ENCODE measurements at places on chromosomes 5 and 9. TPM values are rescaled to one million over a fixed set of nuclear protein-coding genes. Genes with fewer than 3 reads are reported as not detected.
A peak's percentile ranks its signal among the peaks of the same experiment; 100 is the strongest.

DNA sequence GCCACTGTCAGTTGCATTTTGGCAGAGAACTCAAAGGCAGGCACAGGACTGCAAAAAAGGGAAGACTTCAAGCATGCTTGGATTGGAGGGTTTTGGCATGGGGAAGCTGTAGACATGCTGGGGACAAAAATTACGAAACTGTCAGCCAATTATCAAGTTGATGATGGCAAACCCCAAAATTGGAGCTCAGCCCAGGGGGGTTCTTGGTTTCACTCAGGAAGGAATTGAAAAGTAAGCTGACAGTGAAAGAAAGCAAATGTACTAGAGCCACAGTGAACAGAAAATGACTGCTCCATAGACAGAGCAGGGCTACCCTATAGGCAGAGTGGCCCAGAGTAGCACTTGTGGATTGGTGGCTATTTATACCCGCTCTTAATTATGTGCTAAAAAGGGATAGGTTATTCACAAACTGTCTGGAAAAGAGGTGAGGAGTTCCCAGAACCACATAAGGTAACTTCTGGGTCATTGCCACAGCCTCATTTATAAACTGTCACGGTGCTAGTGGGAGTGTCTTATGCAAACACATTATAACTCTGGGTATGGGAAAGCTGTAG, 14.6 kb upstream of the CFAP95 start:
- no peak for DNase-seq

DNA sequence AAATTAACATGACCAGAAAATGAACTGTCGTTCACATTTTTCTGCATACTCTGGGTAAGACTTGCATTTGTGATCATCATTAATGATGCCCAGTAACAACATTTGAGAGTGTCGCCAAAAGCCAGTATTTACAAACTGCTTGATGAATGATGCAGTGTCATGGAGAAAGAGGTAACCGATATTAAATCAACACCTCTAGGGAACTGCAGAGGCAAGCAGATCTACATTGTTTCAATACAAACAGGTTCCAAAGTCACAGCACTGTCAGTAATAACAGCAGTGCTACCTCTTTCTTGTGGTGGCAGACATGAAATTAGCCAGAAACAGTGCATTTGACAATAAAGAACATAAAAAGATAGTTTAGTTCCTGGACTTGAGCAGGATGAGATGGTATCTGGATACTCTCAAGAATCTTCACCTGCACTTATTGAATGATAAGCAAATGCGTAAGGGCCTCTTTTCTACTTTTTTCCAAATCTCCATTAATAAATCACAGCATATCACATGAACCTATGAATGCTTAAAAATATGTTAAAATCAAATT, 456.6 kb downstream of the ARHGEF28 start:
- DNase-seq, result no peak

DNA sequence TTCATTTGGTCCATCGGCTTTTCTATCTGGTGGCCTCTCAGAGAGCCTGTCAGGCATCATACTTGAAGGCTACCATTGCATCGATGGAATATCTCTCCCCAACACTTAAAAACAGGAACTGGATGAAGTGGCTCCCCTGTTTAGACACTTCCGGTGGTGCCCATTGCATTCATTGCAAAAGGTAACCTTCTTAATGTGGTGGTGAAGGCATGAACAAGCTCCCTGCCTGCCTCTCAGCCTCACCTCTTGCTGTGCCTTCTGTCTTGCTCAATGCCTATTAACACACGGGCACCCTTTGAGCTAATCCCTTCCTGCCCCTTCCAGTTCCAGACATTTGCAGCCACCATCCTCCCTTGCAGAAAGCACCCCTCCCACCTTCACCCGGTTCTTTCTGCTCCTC, 233.1 kb upstream of the MSX2 start:
- no peak for DNase-seq

The ZBED3 gene
- total RNA-seq, result 2.8 TPM

- DNase-seq, result no peak
Measured at GRCh38 chr9:16329671-16330113, 540.8 kb downstream of the BNC2 start.

The EIF4EBP3 gene
- total RNA-seq, result 1.4 TPM

The NRG2 gene
- total RNA-seq, result not detected

The PCDHB5 gene
- 0.42 TPM for total RNA-seq

DNA sequence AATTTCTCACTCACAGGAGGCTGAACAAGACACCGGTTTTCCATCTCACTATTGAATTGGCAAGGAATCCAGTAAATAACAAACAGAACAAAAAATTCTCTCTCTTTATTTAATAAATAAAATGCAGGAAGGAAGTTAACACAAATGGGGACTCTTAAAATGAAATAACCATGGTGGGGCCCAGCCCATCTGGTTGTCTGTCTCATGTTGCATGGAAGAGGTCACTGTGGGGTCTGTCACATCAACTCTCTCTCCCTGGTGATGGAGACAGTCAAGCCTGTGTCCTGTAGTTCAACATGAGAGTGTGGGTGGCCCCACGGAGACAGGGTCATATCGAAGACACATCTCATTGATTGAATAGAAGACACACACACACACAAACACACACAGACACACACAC, 297.7 kb downstream of the IRX2 start:
- no peak for DNase-seq

The CCDC171 gene
- total RNA-seq, result 1.1 TPM

DNA sequence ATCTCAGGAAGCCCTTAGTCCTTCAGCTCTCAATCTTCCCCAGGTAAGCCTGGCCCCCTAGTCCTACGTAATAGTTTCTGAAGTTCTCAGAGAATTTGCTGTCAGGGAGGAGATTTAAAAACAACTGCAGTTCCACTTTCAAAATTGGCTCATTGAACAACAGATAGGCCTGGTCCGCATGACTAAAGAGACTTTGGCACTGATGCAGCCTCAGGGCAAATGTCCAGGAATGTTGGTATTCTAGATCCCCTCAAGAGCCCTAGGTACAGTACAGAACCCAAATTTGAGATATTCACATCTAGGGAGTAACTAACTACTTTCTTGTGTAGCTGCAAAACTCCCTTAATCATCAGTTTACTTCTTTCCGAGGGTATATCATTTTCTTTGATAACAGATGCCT, 162.8 kb downstream of the GABRG2 start:
- no peak for DNase-seq

DNA sequence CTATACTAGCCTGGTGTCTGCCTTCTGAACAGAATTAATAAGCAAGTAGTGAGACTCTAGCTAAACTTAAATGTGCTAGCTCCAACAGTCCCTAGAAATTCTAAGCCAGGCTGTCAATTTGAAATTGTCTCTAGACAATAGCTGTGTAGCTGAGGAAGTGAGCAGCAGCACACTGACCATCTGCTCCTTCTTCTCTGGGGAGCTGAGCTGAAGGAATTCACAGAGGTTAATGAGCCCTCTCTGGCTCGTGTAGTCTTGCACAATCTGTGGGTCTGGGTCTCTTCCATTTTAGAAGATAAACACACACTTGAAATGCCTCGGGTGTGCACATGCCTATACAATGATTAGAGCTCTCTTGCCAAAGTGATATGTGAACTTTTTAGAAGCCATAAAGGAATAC, 63.5 kb upstream of the BARX1 start:
- no peak for DNase-seq

GRCh38 chr5:156949424-156949823, 13.6 kb downstream of the TIMD4 start:
- DNase-seq, result no peak

The LCN9 gene
- total RNA-seq, result not detected

The C9orf50 gene
- total RNA-seq, result 0.23 TPM

DNA sequence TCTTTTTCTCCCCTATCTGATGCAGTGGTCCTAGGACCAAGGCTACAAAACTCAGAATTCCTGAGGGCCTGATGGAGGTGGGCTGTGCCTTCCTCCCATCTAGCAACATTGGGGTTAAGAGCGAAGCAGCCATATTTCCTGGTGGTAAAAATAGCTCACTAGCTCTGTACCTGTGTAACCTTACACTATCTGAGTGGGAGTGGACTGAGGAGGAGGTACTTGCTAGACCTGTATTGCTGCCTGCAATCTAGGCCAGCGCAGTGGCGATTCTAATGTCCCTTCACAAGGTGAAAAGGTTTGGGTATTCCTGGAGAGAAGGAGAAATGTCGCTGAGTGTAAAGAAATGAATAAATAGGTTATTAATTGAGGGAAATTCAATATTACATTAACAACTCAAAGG, 80.2 kb upstream of the LIFR start:
- no peak for DNase-seq

DNA sequence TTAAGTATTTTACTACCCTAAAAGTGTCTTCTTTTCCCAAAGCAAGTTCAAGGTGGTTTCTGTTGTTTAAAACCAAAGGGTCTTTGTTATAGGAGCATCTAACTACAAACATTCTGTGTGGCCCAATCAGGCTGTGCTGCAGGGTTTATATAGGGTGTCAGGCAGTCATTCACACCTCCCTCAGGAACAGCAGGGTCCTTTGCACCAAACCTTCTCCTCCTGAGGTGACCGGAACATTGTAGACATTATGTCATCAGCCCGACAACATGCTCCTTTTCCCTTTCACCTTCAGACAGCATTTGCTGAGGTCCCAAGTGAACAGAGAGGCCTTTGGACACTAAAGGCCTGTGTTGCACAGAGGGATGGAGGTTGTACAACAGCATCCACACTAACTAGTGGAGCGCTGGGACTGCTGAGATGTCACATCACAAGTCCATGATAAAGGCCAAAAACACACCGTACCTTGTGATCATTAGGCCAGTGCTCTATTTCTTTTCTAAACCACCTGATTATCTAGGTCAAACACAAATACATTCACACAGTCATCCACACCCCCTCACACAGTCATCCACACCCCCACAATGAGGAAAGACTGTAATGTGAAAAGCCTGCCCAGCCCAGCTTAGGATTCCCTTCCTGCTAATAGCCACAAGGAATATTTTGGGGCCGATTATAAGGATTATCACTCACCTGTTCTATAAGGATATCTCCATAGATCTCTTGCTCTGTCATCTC, 123.8 kb upstream of the VLDLR start:
- DNase-seq, result no peak

- peak; percentile 79 for DNase-seq
Measured at GRCh38 chr9:128098297-128099230, 29.0 kb downstream of the PTGES2 start.

The TLR4 gene
- 23.3 TPM for total RNA-seq

The ANKRD20A1 gene
- 1.2 TPM for total RNA-seq

DNA sequence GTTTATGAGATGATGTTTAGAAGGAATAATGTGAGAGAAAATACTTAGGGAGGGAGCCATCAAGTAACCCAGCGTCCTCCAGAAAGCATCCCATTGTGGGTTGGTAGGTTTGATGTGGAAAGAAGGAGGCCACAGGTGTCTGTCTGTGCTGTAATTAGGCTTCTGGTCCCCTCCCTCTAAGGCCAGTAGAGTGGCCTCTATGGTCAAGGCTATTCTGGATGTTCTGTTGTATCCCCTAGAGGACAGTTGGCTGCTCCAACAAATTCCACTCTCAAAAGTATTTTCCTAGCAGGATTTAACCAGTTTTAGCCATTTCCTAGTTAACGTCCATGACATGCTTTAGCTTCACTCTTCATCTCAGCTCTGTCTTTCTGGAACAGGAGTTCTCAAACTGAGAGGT, 106.5 kb downstream of the EGFLAM start:
- DNase-seq, result no peak

DNA sequence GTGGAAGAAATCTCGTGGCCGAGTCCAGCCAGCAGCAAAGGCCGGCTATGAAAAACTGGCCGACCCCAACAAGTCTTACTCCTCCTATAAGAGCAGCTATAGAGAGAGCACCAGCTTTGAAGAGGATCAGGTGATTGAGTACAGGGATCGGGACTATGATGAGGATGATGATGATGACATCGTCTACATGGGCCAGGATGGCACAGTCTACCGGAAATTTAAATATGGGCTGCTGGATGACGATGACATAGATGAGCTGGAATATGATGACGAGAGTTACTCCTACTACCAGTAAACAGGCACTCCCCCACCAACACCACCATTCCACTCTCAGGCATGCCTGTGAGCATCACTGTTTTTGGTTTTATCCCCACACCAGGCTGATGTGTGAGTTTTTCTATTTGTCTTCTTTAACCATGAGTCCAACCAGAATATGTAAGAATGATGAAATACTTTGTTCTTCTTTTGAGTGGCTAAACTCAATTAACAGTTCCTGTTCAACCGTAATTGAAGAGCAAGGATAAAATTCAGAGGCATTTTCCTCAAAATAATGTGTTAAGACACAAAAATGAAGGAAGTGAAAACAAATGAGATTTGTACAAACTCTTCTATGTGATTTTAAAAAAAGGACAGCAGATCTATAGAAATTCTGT, 35.5 kb downstream of the RFK start:
- no peak for DNase-seq

The ACTBL2 gene
- not detected for total RNA-seq

The ITGA2 gene
- total RNA-seq, result 0.42 TPM

DNA sequence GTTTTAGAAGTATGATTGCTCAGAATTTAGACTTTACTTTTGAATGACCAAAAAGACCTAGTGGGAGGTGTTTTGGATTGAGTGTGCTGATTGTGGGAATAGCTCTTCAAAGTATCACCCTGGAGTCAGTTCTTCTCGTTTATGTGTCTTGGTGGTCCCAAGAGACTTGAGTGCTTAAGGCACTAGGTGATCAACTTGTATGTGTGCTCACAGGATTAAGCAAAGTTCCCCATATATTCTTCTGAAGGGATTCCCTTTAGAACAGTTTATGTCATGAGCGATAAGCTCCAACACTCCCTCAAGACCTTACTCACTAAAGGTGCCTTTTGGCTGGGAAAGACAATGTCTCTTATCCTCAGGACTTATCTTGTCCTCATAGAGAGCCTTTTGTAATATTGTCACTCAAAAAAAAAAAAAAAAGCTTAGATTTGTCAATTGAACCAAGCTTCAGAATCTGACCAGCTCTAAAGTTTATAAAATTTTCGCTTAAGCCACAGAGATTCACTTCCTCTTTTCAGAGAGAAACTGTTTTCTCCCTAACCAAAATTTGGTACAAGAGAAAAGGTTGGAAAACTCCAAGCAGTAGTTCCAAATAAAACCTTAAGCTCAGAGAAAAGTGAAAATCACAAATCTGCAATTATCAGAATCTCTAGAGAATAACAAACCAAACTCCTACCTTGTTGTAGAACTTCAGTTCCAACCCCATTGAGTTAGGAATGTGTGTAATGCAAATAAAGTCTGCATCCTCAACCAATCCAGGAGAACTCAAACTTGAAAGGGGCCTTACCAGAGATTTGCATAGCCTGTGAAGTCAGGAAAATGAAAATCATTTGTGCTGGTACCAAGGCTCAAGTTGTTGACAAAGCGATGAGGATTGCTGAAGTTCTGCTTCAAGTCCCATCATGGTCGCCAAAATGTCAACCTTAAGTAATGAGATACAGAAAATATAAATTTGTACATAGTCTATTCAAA, 40.0 kb upstream of the PDZD2 start:
- DNase-seq, result no peak

GRCh38 chr5:6715271-6715670, 2.0 kb downstream of the TENT4A start:
- DNase-seq, result no peak

The SLC28A3 gene
- total RNA-seq, result 0.37 TPM

- no peak for DNase-seq
Measured at GRCh38 chr5:26833596-26833995, 204.8 kb downstream of the CDH9 start.

The OGN gene
- 0.92 TPM for total RNA-seq

The CDO1 gene
- total RNA-seq, result 472 TPM

The PCDHAC2 gene
- total RNA-seq, result 1.8 TPM
